ENCODE measurements at places on chromosomes 13 and 19.

GRCh38 chr13:102039264-102039663 is 362.6 kb downstream of the FGF14 start:
- H3K27me3 ChIP-seq, result no peaks in the 10 kb centered on the region
- no peak for DNase-seq
- no peak overlapping the region for H3K4me3 ChIP-seq
- no peaks in the 10 kb centered on the region for H3K36me3 ChIP-seq
- no peak overlapping the region for H3K27ac ChIP-seq

- H3K4me3 ChIP-seq, result no peak overlapping the region
- H3K36me3 ChIP-seq, result peaks cover 2% of the 10 kb centered on the region
- DNase-seq, result no peak
Observed at GRCh38 chr13:51333421-51333820, 6.1 kb upstream of the SERPINE3 start.

- no peaks in the 10 kb centered on the region for H3K36me3 ChIP-seq
- no peak overlapping the region for H3K27ac ChIP-seq
- H3K4me1 ChIP-seq, result peaks cover under 1% of the 10 kb centered on the region
- H3K27me3 ChIP-seq, result peaks cover 30% of the 10 kb centered on the region
Observed at GRCh38 chr13:112635323-112635722, 47.4 kb upstream of the TUBGCP3 start.

GRCh38 chr13:111259058-111259457 is 61.4 kb upstream of the TEX29 start:
- peaks cover 51% of the 10 kb centered on the region for H3K36me3 ChIP-seq
- H3K27me3 ChIP-seq, result no peaks in the 10 kb centered on the region
- peaks cover 3% of the 10 kb centered on the region for H3K4me1 ChIP-seq

GRCh38 chr13:112329376-112329775 is 46.8 kb upstream of the SPACA7 start:
- H3K27me3 ChIP-seq, result peaks cover 17% of the 10 kb centered on the region
- H3K27ac ChIP-seq, result no peak overlapping the region
- H3K36me3 ChIP-seq, result no peaks in the 10 kb centered on the region
- H3K4me1 ChIP-seq, result no peaks in the 10 kb centered on the region

DNA sequence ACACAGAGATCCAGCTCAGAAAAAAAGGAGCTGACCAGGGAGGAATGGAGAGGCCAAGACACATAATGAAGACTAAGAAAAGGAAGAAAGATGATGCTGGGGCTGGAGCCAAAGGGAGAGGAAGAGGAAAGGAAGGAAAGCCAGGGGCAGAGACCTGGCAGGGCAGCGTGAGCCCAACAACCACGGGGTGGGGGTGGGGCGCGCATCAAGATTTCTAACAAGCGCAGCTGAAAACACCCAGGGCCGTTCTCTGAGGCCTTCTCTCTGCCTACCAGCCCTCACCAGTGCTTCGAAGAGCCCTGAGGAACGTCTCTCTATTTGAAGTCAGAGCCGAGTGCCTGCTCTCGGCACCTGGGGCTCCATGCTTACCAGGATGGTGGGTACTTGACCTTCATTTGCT is 23.6 kb upstream of the POU2F2 start:
- H3K4me1 ChIP-seq, result peaks cover 28% of the 10 kb centered on the region
- peaks cover 6% of the 10 kb centered on the region for H3K27me3 ChIP-seq
- no peak overlapping the region for H3K4me3 ChIP-seq
